Ovary (tissue), 10 donors: ENCODE measurements at places on chromosomes 4 and X.

GRCh38 chrX:41863343-41864203 lies 59.8 kb downstream of the CASK start:
- no peaks in the 10 kb centered on the region for H3K36me3 ChIP-seq
- H3K27me3 ChIP-seq = no peaks in the 10 kb centered on the region
- DNase-seq = no peak
- H3K4me1 ChIP-seq = no peaks in the 10 kb centered on the region
- H3K27ac ChIP-seq = no peak overlapping the region

DNA sequence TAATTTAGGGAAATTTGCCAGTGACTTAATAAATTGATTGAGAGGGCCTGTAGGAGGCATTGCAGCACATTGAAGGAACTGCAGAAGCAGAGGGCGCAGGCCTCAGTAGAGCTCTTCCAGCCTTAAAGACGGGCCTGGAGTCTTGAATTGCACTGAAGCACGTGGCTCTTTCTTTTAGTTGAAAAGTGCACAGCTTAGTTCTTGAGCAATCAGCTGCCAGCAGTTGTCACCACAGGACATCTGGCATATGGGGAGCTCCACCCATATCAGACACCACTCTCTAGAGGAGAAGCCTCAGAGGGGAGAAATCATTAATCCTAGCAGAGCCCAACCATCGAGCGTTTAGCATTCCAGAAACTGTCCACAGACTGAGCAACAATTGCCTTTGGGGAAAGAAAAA lies 16.0 kb upstream of the FGF16 start:
- H3K4me3 ChIP-seq = no peak overlapping the region
- H3K27ac ChIP-seq = no peak overlapping the region
- DNase-seq = no peak
- no peaks in the 10 kb centered on the region for H3K4me1 ChIP-seq

DNA sequence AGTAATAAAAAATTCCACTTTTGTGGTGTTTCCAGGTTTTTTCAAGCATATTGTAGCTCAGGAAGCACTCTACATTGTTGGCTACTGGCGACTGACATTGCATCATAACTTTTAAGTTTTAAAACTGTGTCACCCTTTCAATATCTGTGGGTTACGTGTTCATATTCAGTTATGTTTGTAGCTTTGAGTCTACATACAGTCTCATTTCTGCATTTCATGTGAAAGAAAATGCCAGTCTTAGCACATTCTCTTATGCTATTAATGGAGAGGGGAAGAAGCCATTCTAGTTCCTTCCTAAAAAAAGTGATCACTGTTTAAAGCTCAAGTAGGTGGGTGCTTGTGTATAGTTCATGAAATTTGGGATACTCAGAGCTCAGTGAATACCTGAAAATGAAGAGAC lies 38.1 kb downstream of the DIAPH2 start:
- H3K4me1 ChIP-seq = no peaks in the 10 kb centered on the region
- no peak for DNase-seq
- H3K27me3 ChIP-seq = no peaks in the 10 kb centered on the region
- no peaks in the 10 kb centered on the region for H3K36me3 ChIP-seq

DNA sequence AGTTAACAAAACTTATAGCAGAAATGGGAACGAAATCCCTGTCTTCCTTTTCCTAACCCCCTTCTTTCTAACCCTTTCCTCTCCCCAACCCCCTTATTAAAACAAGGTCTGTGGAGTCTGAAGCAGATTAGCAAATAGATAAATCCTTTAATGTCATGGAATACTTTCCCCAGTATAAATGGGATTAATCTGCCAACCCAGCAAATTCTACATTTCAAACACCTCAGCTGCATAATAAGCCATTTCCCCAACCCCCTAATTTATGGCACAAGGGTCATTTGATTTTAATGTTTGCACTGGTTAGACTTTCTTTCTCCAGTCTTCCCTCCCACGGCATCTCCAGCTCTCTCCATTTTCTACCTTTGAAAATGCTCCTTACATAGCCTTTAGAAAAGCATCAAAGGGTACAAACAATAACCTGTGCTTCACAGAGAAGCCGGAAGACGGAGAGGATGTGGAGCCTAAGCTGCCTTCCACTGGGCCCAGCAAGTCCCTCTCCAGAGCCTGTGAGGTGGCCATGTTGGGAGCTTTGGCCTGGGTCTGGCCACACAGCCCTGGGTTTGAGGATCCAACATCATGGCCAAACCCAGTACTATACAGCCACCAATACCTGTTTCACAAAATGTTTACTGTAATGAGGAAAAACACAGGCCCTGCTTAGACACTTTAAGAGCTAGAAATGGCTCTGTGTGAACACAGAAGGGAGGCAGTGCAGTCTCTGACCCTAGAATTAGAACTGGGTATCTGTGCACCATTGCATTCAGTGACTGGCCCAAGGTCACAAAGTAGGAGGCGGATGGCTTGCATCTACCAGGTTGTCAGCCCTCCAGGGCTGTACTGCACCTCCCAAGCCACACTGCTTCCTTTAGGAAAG lies 56.9 kb upstream of the SPRY1 start:
- no peaks in the 10 kb centered on the region for H3K36me3 ChIP-seq
- H3K27ac ChIP-seq = no peak overlapping the region
- DNase-seq = no peak
- H3K4me1 ChIP-seq = no peaks in the 10 kb centered on the region

- DNase-seq = peak; percentile 79
- peak overlapping the region; percentile 35 for H3K4me3 ChIP-seq
- peak overlapping the region; percentile 77 for H3K27ac ChIP-seq
- no peaks in the 10 kb centered on the region for H3K27me3 ChIP-seq
These were observed 20.9 kb upstream of the MTM1 start for GRCh38 chrX:150547375-150548115.

DNA sequence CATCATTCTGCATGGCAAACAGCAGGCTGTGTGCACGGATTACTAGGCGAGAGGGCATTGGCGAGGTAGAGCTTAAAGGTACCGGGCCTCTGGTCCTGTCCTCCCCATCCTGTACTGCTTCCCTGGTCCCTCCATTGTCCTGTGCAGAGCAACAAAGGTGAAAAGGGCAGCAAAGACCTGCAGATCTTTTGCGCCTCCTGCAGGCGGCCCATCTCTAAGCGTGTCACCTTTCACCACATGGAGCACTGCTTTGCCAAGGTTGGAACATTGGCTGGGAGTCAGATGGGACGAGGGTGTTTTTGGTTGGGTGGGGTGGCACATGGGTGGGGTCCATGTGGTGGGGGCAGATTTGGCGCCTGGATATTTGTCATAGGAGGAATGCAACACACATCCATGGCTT lies 64.7 kb upstream of the UXT start:
- no peak overlapping the region for H3K27ac ChIP-seq
- H3K4me3 ChIP-seq = no peak overlapping the region
- H3K36me3 ChIP-seq = no peaks in the 10 kb centered on the region
- no peaks in the 10 kb centered on the region for H3K4me1 ChIP-seq
- H3K27me3 ChIP-seq = no peaks in the 10 kb centered on the region

GRCh38 chrX:109886122-109886761 lies 116.7 kb upstream of the TMEM164 start:
- no peak for DNase-seq
- no peaks in the 10 kb centered on the region for H3K36me3 ChIP-seq
- peaks cover 1% of the 10 kb centered on the region for H3K4me1 ChIP-seq
- H3K27me3 ChIP-seq = no peaks in the 10 kb centered on the region

GRCh38 chrX:45712067-45712466 lies 511.4 kb upstream of the DIPK2B start:
- no peaks in the 10 kb centered on the region for H3K4me1 ChIP-seq
- no peaks in the 10 kb centered on the region for H3K36me3 ChIP-seq
- no peak overlapping the region for H3K27ac ChIP-seq
- DNase-seq = no peak

DNA sequence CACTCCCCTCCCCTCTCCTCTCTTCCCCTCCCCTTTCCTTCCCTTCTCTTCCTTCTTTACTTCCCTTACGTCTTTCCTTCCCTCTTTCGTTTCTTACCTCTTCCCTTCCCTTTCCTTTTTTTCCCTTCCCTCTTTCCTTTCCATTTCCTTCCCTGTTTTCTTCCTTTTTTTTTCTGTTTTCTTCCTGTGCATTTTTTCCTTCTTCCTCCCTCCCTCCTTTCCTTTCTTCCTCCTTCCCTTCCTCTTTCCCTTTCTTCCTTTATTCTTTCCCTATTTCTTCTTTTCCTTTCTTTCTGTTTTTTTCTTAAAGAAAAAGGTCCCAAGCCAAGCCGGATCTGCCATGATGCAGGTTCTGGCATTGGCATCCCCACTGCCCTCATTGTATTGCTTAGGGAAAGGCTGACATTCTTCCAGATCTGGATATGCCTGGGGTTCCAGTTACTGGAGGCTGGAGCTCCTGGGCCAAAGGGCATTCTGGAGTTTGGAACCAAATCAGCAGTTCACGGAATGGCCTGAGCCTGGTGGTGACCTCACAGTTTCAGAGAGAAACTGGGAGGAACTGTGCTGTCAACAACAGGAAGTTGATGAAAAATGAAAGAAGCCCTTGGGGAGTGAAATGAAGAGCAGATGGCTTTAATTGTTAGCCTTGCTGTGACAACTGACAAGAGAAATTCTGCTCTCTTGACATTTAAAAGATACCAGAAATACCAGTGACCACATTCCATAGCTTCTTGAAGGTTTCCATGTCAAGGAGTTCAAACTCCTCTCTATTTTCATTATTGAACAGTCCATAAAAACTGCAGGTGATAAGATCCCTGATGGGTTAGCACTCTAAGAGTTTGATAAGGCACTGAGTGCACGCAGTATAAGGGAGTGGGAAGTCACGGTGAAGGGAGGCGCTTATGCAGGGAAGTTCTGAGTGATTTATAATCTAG lies 622.1 kb downstream of the SPRY1 start:
- H3K36me3 ChIP-seq = no peaks in the 10 kb centered on the region
- peak; percentile 64 for DNase-seq
- no peaks in the 10 kb centered on the region for H3K27me3 ChIP-seq
- no peak overlapping the region for H3K27ac ChIP-seq
- no peak overlapping the region for H3K4me3 ChIP-seq

DNA sequence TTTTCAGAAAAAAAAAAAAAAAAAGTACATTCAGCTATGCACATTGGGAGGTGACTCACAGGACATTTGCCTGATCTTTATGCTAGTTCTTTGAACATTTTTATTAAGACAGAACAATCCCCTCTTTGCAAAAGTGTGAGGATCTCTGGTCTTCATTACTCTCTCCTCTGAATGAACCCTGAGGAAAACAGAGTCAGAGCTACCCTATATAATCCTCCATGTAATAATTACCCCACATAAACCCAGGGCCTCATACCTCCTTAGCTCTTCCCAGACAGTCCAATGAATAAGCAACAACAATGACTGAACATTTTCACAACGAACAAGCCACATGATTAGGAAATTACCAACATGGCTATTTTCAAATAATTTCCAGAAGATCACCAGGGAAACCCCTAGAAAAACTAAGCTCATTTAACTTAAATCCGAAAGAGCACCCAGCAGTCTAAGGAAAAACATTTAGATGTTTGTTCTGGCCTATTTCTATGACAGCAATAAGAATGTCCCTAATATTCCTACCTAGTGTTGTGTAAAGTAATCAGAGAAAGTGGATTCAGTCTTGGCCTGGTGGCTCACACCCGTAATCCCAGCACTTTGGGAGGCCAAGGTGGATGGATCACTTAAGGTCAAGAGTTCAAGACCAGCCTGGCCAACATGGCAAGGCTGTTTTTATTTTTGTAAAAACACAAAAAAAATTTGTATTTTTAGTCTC lies 37.8 kb downstream of the TBC1D9 start:
- no peak overlapping the region for H3K4me3 ChIP-seq
- no peaks in the 10 kb centered on the region for H3K27me3 ChIP-seq
- DNase-seq = no peak
- H3K27ac ChIP-seq = no peak overlapping the region
- H3K36me3 ChIP-seq = no peaks in the 10 kb centered on the region

- no peak overlapping the region for H3K4me3 ChIP-seq
- H3K4me1 ChIP-seq = no peaks in the 10 kb centered on the region
- H3K27ac ChIP-seq = no peak overlapping the region
- no peaks in the 10 kb centered on the region for H3K27me3 ChIP-seq
These were observed 21.4 kb upstream of the NOX1 start for GRCh38 chrX:100895365-100896075.

GRCh38 chrX:14362721-14363120 lies 166.6 kb upstream of the GLRA2 start:
- DNase-seq = no peak
- H3K36me3 ChIP-seq = no peaks in the 10 kb centered on the region
- no peak overlapping the region for H3K4me3 ChIP-seq
- no peak overlapping the region for H3K27ac ChIP-seq
- no peaks in the 10 kb centered on the region for H3K27me3 ChIP-seq

DNA sequence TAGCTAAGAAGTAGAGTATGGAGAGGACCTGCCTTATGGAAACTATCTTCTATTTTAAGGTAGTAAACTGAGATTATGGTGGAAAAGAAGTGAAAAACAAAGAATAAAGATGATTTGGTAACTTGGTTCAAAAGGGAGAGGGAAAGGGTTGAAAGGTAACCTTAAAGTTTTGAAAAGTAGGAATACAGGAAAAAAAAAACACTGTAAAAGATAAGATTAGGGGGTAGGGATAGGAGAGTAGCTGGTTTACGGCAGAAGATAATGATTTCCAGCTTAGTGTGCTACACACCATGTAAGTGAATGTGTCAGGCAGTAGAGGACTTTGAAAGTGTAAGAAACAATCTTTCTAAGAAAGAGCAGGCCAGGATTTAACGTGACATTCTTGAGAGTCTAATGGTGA lies 35.3 kb downstream of the FAM13A start:
- no peaks in the 10 kb centered on the region for H3K36me3 ChIP-seq
- DNase-seq = no peak
- no peak overlapping the region for H3K4me3 ChIP-seq
- no peaks in the 10 kb centered on the region for H3K4me1 ChIP-seq
- no peaks in the 10 kb centered on the region for H3K27me3 ChIP-seq

GRCh38 chrX:14573161-14573560 lies 43.8 kb downstream of the GLRA2 start:
- H3K27ac ChIP-seq = no peak overlapping the region
- no peak for DNase-seq
- peaks cover 2% of the 10 kb centered on the region for H3K27me3 ChIP-seq

DNA sequence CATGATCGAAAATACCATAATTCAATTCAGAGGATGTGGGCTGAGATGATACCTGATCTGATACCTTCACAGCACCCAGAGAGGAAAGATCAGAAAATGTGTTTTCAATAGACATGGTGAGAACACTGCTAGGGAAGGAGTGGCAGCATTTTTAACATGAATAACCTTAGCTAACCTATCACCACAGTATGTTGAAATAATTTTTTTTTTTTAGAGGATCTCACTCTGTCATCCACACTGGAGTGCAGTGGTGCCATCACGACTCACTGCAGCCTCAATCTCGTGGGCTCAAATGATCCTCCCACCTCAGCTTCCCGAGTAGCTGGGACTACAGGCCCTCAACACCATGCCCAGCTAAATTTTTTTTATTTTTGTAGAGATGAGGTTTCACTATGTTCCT lies 90.5 kb upstream of the RAPGEF2 start:
- H3K27ac ChIP-seq = no peak overlapping the region
- DNase-seq = no peak
- no peak overlapping the region for H3K4me3 ChIP-seq
- H3K27me3 ChIP-seq = no peaks in the 10 kb centered on the region
